Activated T-helper 1 cell treated with anti-CD3 and anti-CD28 coated beads, Interleukin-12 subunit alpha, Interleukin-12 subunit beta, Interleukin-2, Interleukin-4 antibody, amounts not matched to agents 30 ng/mL and 10 ng/mL and 1 ng/mL, durations not matched to agents 14 hours and 24 hours and 36 hours (primary cell): ENCODE measurements at places on chromosomes 6 and 20. TPM values are rescaled to one million over a fixed set of nuclear protein-coding genes. Genes with fewer than 3 reads are reported as not detected.

- H3K4me3 ChIP-seq = peak overlapping the region; percentile 38
- DNase-seq = peak; percentile 22
- H3K27me3 ChIP-seq = peaks cover 23% of the 10 kb centered on the region
- no peaks in the 10 kb centered on the region for H3K36me3 ChIP-seq
- peaks cover 17% of the 10 kb centered on the region for H3K4me1 ChIP-seq
These were observed 142.8 kb downstream of the DLL1 start for GRCh38 chr6:170147832-170148708.

DNA sequence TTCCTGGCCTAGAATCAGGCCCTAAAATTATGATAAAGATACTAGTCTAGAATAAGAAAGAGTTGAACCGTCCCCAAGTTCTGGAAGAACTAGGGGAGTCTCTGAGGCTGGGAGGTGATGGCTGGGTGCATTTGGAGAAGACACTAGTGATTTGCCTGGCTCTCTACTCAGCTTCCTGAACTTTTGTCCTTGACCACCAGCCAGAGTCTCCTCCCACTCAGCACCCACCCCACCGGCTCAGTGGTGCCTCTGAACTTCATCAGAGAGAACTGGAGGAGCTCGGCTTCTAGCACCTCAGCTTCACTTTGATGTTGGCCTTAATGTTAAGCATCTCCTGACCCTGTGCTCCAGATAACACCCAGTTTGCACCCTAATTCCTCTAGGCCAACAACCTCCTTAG, 73.0 kb downstream of the PERP start:
- no peaks in the 10 kb centered on the region for H3K36me3 ChIP-seq
- H3K27me3 ChIP-seq = peaks cover 2% of the 10 kb centered on the region
- H3K4me3 ChIP-seq = no peak overlapping the region

DNA sequence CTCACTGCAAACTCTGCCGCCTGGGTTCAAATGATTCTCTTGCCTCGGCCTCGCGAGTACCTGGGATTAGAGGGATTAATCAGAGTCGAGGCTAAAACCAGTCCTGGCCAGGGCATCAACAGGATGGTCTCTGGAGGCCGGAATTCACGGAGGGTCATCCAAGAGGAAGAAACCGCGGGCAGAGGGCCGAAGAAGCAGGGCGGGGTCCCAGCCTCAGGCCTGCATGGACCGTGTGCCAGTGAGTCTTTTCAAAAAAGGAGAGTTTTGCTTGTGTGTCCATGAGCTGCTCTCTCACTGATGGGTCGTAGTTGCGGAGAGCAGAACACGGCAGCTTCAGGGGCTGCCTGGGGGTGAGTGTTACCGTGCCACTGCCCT, 295.1 kb upstream of the ZNF337 start:
- no peak overlapping the region for H3K4me3 ChIP-seq
- peaks cover 5% of the 10 kb centered on the region for H3K27me3 ChIP-seq
- peaks cover 8% of the 10 kb centered on the region for H3K4me1 ChIP-seq
- no peaks in the 10 kb centered on the region for H3K36me3 ChIP-seq
- H3K27ac ChIP-seq = no peak overlapping the region

- no peaks in the 10 kb centered on the region for H3K4me1 ChIP-seq
- no peaks in the 10 kb centered on the region for H3K27me3 ChIP-seq
- H3K4me3 ChIP-seq = no peak overlapping the region
- no peaks in the 10 kb centered on the region for H3K36me3 ChIP-seq
These were observed 31.2 kb upstream of the NOX3 start for GRCh38 chr6:155486721-155487294.

- DNase-seq = no peak
- peak overlapping the region; percentile 37 for H3K27ac ChIP-seq
- H3K4me3 ChIP-seq = peak overlapping the region; percentile 40
- H3K27me3 ChIP-seq = no peaks in the 10 kb centered on the region
- peaks cover 52% of the 10 kb centered on the region for H3K4me1 ChIP-seq
These were observed 124.3 kb downstream of the IPCEF1 start for GRCh38 chr6:154232013-154232910.

- no peaks in the 10 kb centered on the region for H3K36me3 ChIP-seq
- H3K4me1 ChIP-seq = no peaks in the 10 kb centered on the region
- no peak for DNase-seq
- no peaks in the 10 kb centered on the region for H3K27me3 ChIP-seq
These were observed 675.1 kb upstream of the MMS22L start for GRCh38 chr6:97958134-97958533.

DNA sequence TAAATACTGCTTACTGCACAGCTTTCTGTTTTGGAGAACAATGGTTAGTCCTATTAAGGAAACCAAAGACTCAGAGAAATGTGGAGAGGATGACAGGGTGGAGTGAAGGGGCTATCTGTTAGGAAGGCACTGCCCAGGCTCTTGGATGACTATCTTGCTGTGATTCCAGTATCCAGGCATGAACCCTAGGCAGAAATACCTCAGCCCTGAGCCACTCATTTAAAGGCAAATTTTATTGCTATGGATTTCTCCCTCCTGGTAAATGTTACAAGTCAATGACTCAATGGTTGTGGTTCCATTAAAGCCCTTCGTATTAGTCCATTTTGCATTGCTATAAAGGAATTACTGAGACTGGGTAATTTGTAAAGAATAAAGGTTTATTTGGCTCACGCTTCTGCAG, 25.9 kb downstream of the ADGRF4 start:
- no peak overlapping the region for H3K27ac ChIP-seq
- no peaks in the 10 kb centered on the region for H3K4me1 ChIP-seq
- H3K36me3 ChIP-seq = no peaks in the 10 kb centered on the region
- DNase-seq = no peak
- no peaks in the 10 kb centered on the region for H3K27me3 ChIP-seq

GRCh38 chr6:18632670-18633410, 245.7 kb downstream of the RNF144B start:
- no peak for DNase-seq
- H3K4me3 ChIP-seq = no peak overlapping the region
- H3K27ac ChIP-seq = no peak overlapping the region
- no peaks in the 10 kb centered on the region for H3K36me3 ChIP-seq
- H3K4me1 ChIP-seq = no peaks in the 10 kb centered on the region
- peaks cover 3% of the 10 kb centered on the region for H3K27me3 ChIP-seq

DNA sequence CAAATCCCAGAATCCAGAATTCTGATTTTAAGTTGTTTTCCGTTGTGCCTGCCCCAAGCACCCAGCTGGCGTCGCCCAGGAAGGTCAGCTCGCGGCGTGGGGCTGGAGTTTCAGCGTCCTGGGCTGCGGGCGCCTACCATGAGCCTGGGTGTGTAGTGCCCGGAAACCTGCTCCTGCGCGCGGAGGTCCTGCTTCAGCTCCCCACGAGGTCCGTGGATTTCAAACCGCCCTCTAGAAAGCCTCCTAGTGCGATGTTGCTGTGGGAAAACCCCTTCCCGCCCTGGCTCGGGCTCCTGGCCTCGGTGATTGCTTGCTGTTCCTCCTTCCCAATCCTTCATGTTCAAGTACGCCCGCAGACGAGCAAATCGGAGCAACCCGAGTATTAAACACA, 51.3 kb upstream of the NRN1 start:
- H3K36me3 ChIP-seq = no peaks in the 10 kb centered on the region
- no peak overlapping the region for H3K4me3 ChIP-seq
- no peaks in the 10 kb centered on the region for H3K4me1 ChIP-seq
- H3K27me3 ChIP-seq = peaks cover 18% of the 10 kb centered on the region
- no peak for DNase-seq

COX4I2 gene
- not detected in 2 replicates for total RNA-seq
